ENCODE measurements at places on chromosomes 5 and 9. TPM values are rescaled to one million over a fixed set of nuclear protein-coding genes. Genes with fewer than 3 reads are reported as not detected.

DNA sequence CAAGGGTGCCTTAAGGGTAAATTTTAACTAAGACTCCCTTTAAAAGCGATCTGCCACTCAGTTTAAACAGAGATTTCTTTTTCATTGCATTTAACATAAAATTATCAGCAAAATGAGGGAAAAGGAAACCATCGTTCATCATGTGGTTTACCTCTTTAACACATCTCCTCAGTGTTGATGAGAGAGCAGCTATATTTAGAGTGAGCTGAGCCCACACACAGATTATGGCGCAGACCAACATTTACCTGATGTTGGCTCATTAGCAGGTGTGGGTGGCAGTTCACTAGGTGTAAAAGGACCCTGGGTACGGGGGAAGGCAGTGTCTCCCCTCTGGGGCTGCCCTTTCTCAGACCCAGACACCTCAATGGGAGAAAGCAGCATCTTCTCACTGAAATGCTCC is 149.8 kb downstream of the ENTREP1 start:
- no peak for DNase-seq

DNA sequence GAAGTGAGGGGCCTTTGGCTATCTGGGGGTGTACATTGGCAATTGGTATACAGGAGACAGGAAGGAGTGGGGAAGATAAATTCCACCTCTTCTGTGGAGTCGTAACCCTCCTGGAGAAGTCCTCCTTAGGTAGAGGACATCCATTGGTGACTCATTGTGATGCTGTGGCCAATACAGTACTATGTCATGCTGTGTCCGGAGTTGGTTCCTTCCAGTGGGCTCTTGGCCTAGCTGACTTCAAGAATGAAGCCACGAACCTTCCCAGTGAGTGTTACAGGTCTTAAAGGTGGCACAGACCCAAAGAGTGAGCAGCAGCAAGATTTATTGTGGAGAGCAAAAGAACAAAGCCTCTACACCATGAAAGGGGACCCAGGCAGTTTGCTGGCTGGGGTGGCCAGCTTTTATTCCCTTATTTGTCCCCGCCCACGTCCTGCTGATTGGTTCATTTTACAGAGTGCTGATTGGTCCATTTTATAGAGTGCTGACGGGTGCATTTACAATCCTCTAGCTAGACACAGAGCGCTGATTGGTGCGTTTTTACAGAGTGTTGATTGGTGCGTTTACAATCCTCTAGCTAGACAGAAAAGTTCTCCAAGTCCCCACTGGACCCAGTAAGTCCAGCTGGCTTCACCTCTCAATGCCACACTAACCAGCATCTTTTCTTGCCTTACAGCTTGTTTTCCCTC is 37.3 kb upstream of the FBP1 start:
- DNase-seq: no peak

DNA sequence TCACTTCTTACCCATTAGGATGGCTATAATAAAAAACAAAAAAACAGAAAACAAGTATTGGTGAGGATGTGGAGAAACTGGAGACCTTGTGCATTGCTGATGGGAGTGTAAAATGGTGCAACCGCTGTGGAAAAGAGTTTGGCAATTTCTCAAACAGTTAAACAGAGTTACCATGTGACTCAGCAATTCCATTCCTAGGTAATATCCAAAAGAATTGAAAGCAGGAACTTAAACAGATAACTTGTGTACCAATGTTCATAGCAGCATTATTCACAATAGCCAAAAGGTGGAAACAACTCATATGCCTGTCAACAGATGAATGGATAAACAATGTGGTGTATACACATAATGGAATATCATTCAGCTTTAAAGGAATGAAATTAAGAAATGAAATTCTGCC is 28.9 kb downstream of the DCP2 start:
- DNase-seq: no peak

GRCh38 chr5:71938895-71939294 is 168.4 kb upstream of the MAP1B start:
- no peak for DNase-seq

- no peak for DNase-seq
These were observed 40.2 kb downstream of the STARD4 start for GRCh38 chr5:111472096-111472495.

Gene FABP6
- not detected for total RNA-seq

- DNase-seq: peak; percentile 42
These were observed 46.8 kb downstream of the ACO1 start for GRCh38 chr9:32431196-32431595.

GRCh38 chr9:14207352-14207995 is 106.5 kb downstream of the NFIB start:
- no peak for DNase-seq

Gene LVRN
- total RNA-seq: 0.41 TPM

DNA sequence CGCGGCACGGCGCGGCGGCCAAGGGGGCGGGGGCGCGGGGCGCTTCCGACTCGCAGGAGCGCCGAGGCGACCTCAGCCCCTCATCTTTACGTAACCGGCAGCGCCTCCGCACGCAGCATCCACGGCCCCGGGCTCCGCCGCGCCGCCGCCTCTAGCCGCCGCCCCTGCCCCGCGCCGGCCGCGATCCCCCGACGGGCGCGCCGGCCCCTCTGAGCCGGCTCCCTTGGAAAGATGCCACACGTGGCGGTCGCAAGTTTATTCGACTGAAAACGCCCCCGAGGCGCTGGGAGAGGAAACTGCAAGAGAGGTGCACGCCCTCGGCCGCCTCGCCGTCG is 1.0 kb downstream of the KLF9 start:
- DNase-seq: no peak

- DNase-seq: no peak
These were observed 129.8 kb downstream of the TMEM174 start for GRCh38 chr5:73302797-73303147.

DNA sequence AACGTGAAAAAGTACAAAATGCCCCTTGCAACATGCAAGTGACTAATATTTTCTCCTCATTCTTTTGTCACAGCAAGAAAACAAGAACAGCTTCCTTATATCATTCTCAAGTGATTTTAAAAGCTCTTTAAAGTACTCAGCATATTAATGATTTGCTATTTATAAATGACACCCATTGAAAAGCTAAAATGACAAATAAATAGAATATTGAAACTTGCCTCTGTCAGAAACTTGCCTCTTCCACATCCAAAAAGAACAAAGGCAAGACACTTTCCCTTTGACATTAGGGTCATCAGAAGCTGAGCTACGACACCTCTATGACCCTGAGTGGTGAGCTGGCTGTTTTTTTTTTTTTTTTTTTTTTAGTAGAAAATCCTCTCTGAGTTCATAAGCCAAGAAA is 339.6 kb upstream of the ITGA1 start:
- no peak for DNase-seq

- no peak for DNase-seq
These were observed 365.2 kb downstream of the BRINP1 start for GRCh38 chr9:119003882-119004617.

DNA sequence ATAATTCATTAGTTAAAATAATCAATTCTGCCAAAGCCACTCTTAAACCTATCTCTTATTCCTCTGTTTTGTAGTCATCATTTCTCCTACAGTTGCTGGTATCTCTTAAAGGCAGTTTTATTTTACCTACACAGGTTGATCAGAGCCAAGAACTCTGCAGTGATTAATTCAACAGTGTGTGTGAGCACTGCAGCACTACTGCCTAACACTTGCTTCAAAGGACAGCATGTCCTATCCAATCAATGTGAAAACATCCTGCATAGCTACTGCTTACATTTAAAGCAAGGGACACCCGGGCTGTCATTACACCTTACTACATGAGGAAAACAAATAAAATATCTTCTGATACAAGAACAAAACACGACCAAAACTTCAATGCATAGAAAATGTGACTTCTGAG is 45.1 kb upstream of the HK3 start:
- DNase-seq: no peak

DNA sequence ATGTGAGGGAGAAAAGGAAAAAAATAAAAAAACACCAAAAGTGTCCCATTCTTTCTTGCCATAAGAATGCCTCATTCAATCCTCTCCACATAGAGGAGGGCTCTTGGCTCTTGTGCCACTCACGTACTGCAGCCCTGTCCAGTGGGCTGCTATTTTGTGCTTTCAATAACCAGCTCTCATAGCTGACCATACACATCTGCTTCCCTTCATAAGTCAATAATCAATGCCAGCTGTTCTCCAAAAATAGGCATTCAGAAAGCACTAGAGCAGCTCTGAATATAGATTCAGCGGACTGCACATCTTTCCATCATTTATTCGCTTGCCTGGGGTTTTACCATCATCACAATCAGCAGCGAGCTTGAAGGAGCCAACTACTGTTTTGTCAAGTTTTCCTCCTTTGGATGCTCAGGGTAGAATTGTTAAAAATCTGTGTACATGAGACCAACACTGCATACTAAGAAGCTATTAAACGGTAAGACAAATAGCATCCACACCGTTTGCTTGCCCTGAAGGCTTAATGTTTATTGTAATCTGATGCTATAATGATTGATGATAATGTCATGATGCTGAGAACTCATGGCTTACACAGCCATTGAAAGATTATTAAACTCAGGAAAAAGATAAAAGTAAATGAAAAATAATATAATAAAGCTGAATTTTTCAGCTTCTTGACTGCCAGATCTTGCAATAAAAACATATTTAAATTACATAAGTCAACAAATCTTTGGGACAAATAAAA is 80.0 kb downstream of the OXCT1 start:
- no peak for DNase-seq

DNA sequence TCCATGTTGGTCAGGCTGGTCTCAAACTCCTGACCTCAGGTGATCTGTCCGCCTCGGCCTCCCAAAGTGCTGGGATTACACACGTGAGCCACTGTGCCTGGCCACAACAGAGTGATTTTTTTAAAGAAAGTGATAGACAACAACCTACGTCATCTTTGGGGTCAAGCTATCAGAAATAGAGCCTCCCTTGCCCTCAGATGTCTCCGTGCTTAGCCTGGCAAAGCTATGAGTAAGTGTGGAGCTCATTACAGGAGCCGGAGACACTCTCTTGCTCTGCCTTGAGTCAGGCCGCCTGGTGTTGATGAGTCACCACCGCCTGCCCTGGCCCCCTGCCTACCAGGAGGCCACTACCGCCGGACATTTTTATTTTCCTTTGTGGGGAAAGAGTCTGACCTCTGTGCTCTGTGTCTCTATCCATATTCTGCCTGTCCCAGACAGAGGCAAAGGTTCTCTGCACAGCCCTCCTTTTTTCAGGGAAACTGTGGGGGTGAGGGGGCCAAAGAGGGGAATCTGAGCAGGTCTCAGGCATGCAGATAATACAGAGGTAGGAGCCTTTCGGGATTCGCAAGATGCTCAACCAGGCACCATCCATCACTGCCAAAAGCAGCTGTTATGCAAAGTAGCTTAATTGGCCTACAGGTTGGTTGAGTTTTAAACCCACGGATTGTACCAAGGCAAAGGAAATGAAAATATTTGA is 123.7 kb upstream of the CPEB4 start:
- peak; percentile 73 for DNase-seq

Gene OTP
- not detected for total RNA-seq

DNA sequence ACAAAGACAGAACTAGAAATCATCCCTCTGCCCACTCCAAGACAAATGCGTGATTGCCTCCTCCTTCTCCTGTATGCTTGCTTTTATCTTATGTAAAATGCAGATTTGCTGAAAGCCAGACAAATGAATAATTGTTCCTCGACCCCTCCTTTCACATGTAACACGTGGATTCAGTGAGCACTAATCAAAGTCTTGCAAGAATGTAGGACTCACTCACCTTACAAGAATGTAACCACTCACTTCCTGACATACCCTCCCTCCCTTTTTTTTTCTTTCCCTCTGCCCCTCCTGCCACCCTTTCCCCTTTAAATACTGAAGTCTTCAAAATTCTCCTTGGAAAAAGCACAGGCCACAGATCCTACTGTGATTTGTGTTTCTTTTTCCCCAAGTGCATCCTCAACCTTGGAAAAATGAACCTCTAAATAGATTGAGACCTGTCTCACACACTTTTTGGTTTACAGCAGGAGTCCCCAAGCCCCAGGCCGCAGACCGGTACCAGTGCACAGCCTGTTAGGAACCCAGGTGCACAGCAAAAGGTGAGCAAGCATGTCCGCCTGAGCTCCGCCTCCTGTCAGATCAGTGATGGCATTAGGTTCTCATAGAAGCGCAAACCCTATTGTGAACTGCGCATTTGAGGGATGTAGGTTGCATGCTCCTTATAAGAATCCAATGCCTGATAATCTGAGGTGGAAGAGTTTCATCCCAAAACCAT is 29.4 kb upstream of the HSD17B3 start:
- no peak for DNase-seq

- no peak for DNase-seq
These were observed 13.9 kb upstream of the RARS1 start for GRCh38 chr5:168472329-168472728.

GRCh38 chr9:134455934-134456755 is 129.9 kb downstream of the RXRA start:
- DNase-seq: peak; percentile 91

DNA sequence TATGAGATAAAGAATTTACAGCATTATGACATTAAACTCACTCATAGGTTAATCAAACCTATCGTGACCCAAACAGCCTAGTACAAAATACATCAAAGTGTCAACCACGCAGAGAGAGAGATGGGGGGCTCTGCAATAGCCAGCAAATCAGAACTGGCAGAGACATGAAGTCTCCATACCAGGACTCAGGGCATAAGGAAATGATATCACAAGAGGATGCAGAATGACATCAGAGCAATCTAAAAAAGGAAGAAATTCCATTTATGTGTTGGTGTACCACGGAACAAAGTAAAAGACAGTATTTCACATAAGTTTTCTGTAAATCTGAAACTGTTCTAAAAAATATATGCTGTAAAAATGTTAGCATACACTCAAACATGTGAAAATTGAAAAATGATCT is 24.6 kb downstream of the BICD2 start:
- peak; percentile 74 for DNase-seq

Gene NHP2
- 354 TPM for total RNA-seq

DNA sequence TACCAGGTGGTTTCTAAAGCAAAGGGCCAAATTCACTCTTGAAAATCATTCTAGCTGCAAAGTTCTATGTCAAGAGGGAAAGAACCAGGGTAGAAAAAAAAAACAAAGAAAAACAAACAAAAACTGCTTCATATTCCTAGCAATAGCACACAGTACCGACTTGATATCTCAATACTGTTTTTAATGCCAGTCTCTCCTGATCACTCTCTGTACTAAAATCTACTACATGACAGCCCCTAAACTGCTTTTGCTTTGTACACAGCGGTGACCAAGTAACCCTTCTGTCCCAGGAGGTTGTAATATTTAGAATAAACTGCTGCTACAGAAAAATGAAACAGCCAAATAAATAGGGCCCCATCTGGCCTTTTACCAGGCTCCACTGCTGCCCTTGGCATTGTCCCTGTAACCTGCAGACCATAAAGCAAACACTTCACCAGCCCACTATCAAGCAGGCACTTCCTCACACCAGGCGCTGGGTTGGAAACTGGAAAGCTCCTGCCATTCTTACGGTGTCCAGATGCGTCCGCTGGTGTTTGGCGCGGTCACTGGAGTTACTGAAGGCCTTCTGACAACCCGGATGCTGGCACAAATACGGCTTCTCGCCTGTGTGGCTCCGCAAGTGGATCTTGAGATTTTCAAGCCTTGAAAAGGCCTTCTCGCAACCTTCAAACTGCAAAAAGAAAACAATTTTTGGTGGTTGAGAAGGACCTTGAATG is 363.2 kb downstream of the GLIS3 start:
- DNase-seq: peak; percentile 23

Gene NIM1K
- 0.05 TPM for total RNA-seq

GRCh38 chr9:131391020-131391419 is 2.9 kb upstream of the PRRC2B start:
- DNase-seq: no peak

All from glomerular endothelial cell (primary cell).